ENCODE measurements at places on chromosomes 1 and 21. TPM values are rescaled to one million over a fixed set of nuclear protein-coding genes. Genes with fewer than 3 reads are reported as not detected.

The ICOSLG gene
- 10.2 TPM for total RNA-seq

The MAEL gene
- total RNA-seq = 0.54 TPM

The CYP4A11 gene
- total RNA-seq = 23.0 TPM

GRCh38 chr1:24929398-24930259, 447 bp downstream of the RUNX3 start:
- no peak for DNase-seq

DNA sequence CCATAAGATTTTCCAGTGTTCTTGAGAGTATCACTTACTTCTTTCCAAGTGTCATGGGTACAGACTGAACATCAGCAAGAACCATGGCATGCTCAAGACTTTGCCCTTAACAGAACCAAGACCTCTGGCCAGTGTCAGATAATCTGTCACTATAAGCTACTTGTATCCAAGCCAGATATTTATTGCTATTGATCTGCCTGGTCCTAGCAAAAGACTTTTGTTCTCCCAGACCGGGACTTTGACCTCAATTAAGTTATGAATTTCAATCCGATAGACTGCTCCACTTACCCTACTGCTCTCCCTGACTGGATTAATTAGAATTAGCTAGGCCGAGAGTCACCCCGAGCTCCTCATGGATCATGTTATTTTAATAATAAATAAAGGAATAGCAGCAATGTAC, 129.6 kb downstream of the ACBD6 start:
- no peak for DNase-seq

- no peak for DNase-seq
These were observed 153.3 kb upstream of the SGIP1 start for GRCh38 chr1:66380452-66381212.

Data from kidney (tissue), 22 donors.